Fibroblast of the aortic adventitia (primary cell): ENCODE measurements at places on chromosomes 4 and X. TPM values are rescaled to one million over a fixed set of nuclear protein-coding genes. Genes with fewer than 3 reads are reported as not detected.

DNA sequence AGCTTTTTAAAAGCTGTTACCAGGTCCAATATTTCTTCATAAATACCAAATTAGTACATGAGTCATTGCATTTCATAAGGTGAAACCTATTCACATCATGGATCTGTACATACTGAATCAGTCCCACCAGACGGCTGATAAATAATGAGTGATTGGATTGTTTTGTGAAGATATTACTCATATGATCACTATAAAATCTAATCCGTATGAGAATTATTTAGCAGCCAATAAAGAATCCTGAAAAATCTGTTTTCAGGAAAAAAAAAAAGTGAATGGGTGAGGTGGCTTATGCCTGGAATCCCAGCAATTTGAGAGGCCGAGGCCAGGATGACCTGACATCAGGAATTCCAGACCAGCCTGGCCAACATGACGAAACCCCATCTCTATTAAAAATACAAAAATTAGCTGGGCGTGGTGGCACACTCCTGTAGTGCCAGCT, 438.1 kb downstream of the INPP4B start:
- peak; percentile 79 for DNase-seq

GRCh38 chr4:88836216-88836615, 138.6 kb upstream of the NAP1L5 start:
- no peak for DNase-seq

- no peak for DNase-seq
Observed at GRCh38 chrX:9430346-9430921, 34.4 kb upstream of the TBL1X start.

DNA sequence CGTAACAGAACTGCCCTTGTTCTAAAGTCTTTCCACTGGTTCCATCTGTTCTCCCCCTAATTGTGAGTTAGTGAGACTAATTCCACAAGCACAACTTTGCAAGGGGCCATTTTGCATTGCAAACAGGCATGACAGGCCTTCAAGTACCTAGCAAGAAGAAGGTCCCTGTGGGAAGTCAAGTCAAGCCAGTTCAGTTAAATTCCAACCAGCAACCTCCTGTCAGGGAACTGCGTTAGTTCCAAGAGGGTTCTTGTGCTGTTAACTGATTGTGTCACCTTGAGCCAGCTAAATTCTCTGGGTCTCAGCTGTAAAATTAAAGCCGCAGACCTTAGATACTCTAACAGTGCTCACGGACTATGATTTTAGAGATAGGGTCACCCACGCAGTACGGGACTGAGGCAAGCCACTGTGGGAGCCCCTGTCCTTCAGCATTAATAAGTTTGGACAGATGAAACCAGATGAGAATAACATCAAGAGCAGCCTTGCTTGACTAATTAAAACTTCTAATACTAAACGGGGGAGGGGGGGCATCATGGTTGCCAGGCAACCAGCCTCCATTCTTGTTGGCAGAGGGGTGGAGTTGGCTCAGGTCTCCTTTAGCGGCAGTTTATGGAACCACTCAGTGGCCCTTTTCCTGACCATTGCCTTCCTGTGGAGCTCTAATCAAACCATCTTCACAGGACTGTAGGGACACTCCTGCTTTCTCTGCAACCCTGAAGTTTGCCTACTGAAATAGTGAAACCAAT, 24.1 kb upstream of the TMEM150C start:
- DNase-seq = no peak

- DNase-seq = no peak
Observed at GRCh38 chr4:120736312-120736711, 186.2 kb downstream of the PRDM5 start.

- no peak for DNase-seq
Observed at GRCh38 chrX:6738518-6739470, 203.9 kb upstream of the VCX3A start.

Gene MAGEA2
- not detected in 2 replicates for total RNA-seq

DNA sequence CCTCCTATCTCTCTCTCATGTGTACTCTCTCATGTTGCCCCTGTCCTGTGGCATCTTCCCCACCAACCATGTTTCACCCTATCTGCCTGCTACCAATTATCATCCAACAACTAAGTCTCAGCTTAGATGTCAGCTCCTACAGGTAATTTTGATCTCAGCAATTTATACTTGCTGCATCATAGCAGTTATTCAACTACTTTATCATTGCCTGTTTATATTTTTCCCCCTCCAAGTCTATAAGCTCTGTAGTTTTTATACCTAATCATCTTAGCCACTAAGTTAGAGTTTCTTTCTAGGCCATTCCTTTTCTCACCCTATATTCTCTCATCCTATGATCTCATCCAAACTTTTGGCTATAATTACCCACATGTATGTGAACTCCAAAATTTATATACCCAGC, 50.7 kb downstream of the MAB21L2 start:
- DNase-seq = no peak

Gene EXOSC9
- total RNA-seq = 26.8 and 50.7 TPM in 2 replicates

GRCh38 chrX:105765691-105766090, 56.6 kb upstream of the NRK start:
- DNase-seq = no peak

Gene DCLK2
- 4.5 and 7.1 TPM in 2 replicates for total RNA-seq

GRCh38 chr4:168841000-168841671, 168.9 kb downstream of the CBR4 start:
- DNase-seq = no peak

Gene DCAF12L1
- not detected in 2 replicates for total RNA-seq

Gene OFD1
- 20.3 and 41.7 TPM in 2 replicates for total RNA-seq

Gene MAPK10
- total RNA-seq = 48.2 and 69.6 TPM in 2 replicates

DNA sequence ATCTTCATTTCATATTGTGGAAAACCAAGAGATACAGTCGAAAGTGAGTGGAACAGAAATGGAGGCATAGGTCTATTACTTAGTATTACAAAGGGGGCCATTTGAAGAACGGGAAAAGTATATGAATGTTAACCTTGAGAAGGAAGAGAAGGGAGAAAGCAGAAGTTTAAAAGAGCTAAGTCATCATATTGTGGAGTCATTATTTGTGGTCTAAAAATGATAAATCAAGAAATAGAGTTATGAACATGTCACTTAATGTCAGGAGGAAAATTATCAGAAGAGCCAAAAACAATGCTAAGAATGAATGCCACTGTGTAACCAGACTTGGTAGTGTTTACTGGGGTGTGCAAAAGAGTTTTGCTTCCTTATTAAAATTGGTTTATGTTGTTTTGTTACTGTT, 589.5 kb upstream of the LCORL start:
- no peak for DNase-seq

Gene PPEF1
- total RNA-seq = not detected in 2 replicates

DNA sequence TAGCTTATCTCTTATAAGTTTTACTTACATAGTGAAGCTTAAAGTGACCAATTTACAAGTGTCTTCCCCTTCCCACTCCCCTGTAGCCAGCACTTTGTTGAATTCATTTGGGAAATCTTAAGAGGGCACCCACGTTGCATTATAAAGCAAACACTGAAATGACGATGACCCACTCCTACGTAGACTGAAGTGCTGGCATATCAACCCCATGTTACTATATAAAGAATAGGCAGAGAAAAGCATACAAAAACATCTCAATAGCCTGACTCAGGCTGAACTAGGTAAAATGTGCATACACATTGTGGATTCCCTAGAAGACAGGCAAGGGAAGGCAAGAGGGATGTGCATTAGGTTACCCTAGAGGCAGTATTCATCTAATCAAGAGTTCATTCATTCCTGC, 313.4 kb downstream of the TENM3 start:
- no peak for DNase-seq

Gene UGT2B7
- not detected in 2 replicates for total RNA-seq

Gene CLDN34
- total RNA-seq = not detected in 2 replicates

GRCh38 chr4:145019346-145019745, 78.7 kb downstream of the ANAPC10 start:
- no peak for DNase-seq

Gene PAGE1
- not detected in 2 replicates for total RNA-seq

GRCh38 chr4:40281913-40282312, 53.2 kb upstream of the CHRNA9 start:
- DNase-seq = no peak

Gene CSAG3
- total RNA-seq = not detected in 2 replicates

GRCh38 chr4:89712141-89712540, 124.8 kb downstream of the SNCA start:
- DNase-seq = peak; percentile 41

Gene FGD1
- total RNA-seq = 11.1 and 11.9 TPM in 2 replicates

GRCh38 chr4:13793020-13793710, 165.6 kb upstream of the BOD1L1 start:
- peak; percentile 29 for DNase-seq

DNA sequence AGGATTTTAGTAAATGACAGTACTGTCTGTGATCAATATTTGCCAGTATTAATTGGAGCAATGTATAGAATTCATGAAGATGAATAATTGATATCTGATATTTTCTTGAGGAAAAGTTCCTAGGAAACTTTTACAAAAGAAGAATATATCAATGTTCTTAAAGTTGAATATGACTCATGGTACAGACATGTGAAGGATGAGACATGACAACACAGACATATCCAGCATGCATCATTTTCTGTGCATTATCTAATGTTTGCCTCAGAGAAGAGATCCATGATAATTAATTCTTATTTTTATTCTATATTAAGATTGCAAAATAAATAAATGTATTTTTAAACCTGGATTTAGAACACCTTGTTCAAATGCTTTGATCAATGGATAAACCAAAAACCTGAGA, 452.9 kb upstream of the EPHA5 start:
- no peak for DNase-seq

- peak; percentile 19 for DNase-seq
Observed at GRCh38 chrX:13697455-13697854, 8.5 kb downstream of the RAB9A start.

- peak; percentile 32 for DNase-seq
Observed at GRCh38 chr4:133483600-133484246, 334.6 kb downstream of the PCDH10 start.
